ENCODE measurements at places on chromosomes 16 and 17.

GRCh38 chr16:30030841-30031413, at the start of gene TLCD3B:
Gene TLCD3B, minus strand, starts transcription at chr16:30031271. Its CDS starts 744 bp downstream, at chr16:30030527.
- DNase-seq, result no peak

DNA sequence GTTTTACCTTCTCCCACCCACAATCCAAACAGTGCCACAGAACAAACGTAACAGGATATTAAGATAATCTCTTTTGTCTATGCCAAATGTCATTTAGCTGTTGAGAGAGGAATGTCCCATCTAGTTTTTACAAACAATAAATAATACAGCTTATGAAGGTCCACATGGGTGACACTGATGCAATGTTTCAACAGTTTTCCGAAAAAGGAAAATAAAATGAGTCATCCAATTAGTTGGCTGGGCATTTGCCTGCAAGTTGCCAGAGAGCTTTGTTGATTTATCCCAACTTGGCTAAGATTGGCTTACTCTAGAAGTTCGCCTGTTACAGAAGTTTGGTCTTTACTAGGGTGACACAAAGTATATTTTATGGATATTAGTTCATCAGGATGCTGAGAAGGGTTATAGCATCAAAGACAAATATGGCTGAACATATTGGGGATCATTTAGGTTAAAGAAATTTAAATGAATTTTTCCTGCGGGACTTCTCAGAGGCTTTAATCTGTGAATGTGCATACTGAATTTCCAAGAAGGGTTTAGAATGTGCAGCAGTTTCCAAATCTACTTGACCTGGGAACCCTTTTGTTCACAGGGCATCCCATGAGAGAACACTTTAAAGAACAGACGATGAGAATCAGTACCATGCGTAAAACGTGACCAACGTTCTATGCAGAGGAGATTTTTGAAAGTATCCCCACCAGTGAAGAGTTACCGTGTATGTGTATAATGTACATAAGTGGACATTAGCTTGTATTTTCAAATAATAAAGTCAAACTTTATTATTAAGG, 73.1 kb downstream of the CDH13 start:
- no peak for DNase-seq

DNA sequence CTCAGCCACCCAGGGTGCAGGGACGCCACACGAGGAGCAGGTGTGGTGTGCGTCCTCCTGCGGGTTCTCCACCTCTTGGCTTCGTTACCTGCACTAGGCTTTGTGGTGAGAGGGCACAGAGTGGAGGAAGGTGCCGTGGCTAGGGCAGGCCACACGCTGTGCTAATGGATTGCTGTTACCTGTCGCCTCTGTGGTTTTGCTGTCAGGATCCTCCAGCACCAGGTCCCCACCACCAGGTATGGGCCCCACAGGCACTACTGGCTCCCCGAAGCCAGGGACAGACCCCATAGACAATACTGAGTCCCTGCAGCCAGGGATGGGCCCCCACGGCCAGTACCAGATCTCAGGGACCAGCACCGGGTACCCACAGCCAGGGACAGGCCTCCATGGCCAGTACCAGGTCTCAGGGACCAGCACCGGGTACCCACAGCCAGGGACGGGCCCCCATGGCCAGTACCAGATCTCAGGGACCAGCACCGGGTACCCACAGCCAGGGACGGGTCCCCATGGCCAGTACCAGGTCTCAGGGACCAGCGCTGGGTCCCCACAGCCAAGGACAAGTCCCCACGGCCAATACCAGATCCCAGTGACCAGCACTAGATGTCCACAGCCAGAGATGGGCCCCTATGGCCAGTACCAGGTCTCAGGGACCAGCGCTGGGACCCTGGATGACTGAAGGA, 315.6 kb downstream of the SEC14L1 start:
- DNase-seq, result no peak

- DNase-seq, result no peak
Measured at GRCh38 chr17:42227849-42228700, 33.8 kb upstream of the GHDC start.

DNA sequence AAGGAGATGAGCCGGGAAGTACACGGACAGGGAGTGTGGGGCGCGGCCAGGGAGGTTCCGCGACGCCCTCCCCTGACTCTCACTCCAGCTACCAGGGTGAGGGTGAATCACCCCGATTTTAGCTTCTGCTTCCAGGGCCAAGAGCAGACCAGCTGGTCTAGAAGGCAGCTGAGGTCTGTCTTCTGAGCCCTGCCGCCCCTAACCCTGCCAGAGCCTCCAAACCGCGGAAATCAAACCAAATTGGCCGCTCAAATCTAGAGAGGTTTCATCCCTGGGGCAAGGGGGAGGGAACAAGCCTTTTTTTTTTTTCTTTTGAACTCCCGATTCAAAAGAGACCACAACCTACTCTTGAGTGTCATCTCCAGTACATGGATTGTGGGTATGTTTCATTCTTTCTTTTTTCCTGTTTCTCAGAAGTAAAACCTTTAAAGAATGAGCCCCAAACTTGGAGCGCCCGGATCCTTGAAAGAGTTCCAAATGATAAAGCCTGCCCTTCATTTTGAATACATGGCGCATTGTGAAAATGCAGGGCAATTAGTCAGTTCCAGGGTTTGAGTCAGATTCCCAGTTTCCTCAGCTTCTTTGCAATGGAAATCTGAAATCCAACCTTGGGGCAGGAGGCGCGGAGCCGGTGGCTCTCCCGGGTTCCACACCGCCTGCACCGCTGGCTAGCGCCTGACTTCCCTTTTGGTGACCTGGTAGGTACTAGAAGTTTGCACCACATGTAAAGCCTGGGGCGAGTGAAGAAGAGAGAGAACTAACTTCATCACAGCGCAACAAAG, 16.5 kb upstream of the ZFHX3 start:
- DNase-seq, result no peak

- DNase-seq, result peak; percentile 79
Measured at GRCh38 chr16:85610446-85611193, 2.5 kb upstream of the GSE1 start.

DNA sequence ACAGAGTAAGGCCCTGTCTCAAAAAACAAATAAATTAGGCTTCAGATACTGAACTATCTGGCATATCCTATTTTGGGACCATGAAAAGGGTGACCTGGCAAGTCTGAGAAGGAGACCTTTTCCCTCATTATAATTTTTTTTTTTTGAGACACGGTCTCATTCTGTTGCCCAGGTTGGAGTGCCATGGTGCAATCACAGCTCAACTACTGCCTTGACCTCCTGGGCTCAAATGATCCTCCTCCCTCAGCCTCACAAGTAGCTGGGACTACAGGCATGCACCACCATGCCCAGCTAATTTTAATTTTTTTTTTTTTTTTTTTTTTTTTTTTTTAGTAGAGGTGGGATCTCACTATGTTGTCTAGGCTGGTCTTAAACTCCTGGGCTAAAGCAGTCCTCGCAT, 37.3 kb downstream of the PLCG2 start:
- no peak for DNase-seq

- DNase-seq, result no peak
Measured at GRCh38 chr17:28937044-28937729, 14.1 kb downstream of the PHF12 start.

DNA sequence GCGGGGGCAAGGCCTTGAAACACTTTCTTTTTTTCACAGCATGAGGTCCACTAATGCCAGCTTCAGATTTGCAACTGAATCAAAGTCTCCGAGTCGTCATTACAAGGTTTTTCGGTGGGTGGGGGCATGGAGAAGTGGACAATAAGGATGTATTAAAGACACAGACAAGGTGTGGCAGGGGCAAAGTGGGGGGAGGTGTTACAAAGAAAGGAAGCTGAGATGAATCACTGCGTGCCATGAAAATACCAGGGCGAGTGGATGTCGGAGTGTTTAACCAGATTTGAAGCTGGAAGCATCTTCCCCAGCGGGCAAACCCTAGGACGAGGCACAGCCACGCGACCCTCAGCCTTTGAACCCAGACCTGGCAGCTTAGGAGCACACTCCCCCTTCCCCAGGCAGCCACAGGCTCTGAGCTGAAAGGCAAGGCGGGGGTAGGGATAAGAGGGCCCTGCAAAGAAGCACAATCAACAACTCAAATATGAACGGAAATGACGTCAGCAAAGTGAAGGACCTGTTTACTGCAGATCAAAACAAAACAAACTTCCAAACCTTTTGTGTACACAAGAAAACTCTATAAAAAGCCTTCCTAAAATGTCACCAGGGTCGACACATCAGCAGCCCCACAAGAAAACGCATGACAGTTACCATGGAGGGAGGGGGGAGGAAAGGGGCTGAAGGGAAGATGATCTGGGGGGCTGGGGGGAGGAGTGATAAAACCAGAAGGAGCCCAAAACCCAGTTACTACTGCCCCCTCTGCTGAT, 5.6 kb upstream of the ZFHX3 start:
- DNase-seq, result no peak

DNA sequence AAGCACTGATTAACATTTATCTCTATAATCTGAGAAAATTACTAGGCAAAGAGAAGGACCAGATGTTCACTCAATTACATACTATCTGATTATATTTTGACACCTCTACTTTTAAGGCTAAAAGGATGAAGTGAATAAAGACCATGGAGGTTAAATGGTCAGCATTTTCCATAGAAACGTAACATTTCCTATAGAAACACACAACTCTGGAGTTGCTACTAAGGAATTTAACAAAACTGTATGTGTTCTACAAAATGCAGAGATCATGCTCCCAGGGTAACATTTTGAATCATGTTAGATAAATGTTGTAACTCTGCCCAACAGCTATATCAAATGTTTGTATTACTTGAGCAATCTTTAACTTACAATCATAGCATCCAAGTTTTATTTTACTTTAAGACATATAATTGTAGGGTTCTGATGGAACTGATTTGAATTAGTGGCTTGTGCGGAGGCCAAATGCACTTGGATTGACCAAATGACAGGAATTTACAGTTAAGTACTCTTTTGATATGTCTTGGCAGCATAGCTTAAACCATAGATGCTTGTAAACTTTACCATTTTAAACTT, 97.7 kb downstream of the RPGRIP1L start:
- no peak for DNase-seq

- no peak for DNase-seq
Measured at GRCh38 chr16:22623351-22623781, 112.7 kb downstream of the NPIPB5 start.

DNA sequence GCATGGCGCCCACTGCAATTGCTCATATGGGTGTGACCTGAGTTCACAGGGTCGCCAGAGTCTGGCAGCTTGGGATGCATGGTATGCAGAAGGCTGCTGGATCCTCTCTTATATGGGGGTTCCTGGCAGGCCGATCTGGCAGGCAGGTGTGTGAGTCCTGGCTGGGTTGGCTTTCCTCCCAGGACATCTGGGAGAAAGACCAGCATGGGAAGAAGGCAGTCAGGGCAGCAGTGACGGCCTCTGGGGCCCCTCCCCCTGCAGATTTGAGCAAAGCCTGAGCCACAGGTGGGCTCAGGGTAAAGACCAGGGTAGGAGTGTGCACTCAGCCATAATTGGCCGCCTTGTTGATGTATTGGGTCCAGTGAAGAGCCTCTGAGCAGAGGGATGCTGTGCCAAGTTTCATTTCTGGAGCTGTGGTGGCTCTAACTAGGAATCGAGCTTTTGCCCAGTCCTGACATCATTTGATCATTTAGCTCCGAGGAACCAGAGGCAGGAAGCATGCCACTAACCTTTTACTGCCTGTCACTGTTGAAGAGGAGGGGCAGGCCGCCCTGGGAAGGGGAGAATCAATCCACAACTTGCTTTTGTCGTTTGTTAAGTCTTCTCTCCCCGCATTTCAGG, 174.3 kb downstream of the CCDC182 start:
- no peak for DNase-seq

- DNase-seq, result no peak
Measured at GRCh38 chr16:6957681-6958080, 375.0 kb upstream of the RBFOX1 start.

DNA sequence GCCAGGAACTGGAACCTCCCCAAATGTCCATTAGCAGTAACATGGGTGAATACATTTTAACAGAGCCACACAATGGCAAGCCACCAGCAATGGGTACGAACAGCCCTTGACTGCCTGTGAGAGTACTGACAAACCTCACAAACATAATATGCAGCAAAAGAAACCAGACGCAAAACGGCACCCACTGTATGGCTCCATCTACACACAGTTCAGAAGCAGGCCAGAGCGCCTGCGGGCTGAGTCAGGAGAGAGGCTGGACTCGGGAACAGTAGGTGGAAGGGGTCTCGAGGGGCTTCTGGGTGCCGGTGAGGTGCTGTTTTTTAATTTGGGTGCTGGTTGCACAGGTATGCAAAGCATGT, 77.4 kb upstream of the TOB1 start:
- DNase-seq, result no peak

DNA sequence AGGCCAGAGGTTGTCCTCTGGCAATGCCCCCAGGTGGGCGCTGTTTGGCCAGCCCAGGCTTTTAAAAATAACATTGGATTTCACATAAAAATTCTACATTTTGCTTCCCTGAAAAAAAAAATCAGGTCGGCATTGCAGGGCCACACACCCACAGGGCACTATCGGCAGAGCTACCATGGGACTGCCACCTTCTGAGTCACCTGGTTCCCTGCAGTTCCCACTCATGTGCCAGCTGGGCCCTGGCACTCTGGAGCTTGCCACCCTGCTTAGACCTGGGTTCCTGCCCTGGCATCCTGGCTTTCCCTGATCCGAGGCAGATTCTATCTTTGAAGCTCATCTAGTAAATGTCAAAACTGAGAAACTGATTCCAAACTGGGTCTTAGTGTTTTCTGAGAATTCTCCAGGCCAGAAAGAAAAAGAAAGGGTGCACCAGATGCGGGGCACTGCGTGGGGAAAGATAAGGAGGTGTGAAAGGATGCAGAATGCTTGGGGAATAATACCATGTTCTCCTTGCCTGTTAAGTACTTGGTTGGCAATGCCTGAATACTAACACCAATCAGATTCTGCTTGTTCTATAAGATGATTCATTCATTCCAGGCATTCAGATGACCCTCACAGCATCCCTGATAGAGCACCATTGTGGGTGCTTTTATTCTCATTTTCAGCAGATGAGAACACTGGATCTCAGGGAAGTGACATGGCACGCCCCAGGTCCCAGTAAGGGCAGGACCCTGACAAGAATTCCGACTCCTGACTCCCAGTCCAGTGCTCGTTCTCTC, 51.8 kb downstream of the RAI1 start:
- DNase-seq, result no peak

DNA sequence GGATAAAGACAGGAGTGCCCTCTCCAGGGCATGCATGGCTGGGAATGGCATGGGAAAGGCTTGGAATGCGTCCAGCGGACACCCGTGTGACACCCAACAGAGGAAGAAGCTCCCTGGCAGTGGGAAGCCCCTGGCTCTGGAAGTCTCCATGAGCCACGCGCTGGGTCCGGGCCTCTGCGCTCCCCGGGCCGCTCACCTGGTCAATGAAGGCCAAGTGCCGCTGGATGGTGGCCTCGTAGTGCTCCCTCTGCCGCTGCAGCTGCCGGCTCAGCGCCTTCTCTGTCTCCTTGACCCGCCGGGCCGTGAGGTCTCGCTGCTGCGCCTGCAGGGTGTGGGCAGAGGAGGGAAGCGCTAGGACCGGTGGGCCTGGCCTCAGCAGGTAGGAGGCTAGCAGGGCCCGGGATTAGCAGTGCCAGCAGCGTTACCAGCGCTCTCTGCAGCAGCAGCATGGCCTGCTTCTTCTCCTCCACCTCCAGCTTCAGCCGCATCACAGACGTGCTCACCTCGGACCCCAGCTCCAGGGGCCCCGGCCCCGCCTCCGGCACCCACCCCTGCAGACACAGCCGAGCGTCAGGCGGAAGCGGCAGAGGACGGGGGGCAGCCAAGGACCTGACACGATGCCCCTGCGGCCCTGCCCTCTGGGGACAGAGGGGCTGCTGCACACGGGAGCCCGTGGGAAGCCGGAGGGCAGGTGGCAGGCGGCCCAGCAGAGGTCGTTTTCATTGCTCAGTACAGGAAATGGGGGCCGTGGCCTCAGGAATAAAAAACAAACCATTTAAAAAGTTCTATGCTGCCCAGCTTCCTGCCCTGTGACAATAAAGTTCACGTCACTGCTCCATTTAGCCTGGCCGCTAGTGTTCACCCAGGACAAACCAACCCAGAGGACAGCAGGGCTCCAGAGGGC, 26.0 kb downstream of the CEP131 start:
- DNase-seq, result no peak

GRCh38 chr16:50213939-50214519, 52.3 kb upstream of the ADCY7 start:
- peak; percentile 48 for DNase-seq
